ENCODE measurements at places on chromosomes 3 and 15.

- no peak for DNase-seq
These were observed 167.8 kb upstream of the DPH6 start for GRCh38 chr15:35713733-35714132.

DNA sequence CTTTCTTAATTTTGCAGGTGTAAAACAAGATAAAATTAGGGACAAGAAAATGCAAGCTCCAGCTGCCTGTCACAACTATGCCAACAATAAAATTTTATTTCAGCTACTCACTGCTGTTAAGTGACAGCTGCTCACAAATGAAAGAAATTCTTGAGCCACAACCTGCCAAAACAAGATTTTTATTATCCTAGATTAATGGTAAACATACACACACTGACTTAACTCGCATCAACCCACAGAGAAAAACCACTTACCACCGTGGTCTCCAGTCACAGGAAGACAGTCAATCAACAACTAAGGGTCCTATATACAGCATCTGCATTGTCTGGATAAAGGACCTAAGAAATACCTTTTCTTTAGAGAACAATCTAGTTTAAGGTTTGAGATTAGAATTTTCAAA, 31.3 kb downstream of the EFL1 start:
- DNase-seq: no peak

GRCh38 chr3:123610331-123610730, 25.5 kb upstream of the HACD2 start:
- DNase-seq: no peak

GRCh38 chr3:28799084-28799483, 450.5 kb upstream of the AZI2 start:
- DNase-seq: no peak

DNA sequence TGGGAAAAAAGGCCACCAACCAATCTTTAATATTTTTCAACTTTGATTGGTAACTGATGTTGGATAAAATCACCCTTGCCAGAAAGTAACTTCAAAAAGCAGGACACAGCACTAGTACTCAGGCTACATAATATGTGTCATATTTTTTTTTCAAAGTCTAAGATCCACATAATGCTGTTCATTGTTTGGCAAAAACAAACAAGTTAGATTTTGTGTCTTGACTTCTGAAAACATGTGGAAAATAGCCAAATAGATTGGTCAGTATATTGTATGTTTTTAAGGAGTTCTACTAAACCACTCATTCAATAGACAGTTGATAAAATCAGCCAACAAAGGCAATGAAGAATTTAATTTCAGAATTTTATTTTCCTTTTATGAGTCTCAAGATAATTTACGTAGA, 111.7 kb upstream of the CCDC54 start:
- no peak for DNase-seq

- peak; percentile 94 for DNase-seq
These were observed 501.7 kb downstream of the SHQ1 start for GRCh38 chr3:72346526-72346926.

DNA sequence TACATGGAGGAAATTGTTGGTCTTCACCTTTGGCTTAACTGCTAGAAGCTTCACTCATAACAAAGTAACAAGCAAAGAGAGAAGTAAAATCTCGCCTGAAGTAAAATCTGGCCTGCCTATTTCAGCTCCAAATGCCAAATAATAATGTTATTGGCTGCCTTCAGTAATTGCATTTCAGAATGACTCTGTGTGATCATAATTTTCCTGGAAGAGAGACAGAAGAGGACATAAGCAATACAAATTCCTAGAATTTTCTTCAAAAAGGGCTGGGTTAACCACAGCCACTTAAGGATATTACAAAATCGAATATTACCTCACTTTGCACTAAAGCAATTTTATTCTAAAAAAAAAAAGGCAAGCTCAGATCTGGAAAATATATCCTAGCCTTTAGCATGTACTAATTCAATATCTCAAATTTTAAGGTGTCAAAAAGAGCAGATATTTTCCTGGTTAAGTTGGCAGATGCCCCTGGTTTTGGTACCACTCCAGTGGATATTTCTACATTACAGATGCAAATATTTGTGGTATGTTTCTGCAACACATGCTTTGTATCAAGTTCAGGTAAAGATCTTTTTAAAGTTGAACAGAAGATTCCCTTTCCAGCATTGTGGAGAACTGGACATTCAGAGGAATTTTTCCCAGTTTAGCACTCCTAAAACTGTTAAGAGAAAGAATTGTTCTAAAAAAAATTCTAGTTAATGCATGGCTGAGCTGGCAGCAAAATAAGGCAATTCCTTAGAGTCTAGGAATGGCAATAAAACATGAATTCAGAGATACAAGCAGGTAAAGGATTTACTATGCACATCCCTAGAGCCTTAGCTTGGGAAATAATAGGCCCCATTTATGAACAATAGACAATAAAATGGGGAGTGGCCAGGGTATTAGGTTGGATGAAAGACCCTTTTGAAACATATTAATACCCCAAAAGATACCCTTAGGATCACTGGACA, 116.7 kb downstream of the STAC start:
- no peak for DNase-seq

- DNase-seq: peak; percentile 77
These were observed 237.8 kb upstream of the UBE2E1 start for GRCh38 chr3:23567917-23568316.

DNA sequence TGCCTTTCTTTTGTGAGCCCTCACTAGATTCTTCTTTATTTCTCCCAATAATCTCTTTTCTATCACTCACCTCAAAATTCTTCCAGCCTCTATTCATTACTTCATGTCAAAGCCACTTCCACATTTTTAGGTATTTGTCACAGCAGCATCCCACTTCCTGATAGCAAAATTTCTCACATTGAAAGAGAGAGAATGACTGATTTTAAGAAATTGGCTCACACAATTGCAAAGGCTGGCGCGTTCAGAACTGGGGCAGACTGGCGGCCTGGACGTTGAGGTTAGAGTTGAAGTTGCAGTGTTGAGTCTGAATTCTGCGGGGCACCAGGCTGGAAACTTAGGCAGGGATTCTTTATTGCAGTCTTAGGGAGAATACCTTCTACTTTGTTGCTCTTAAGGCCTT, 117.9 kb downstream of the LRRC28 start:
- DNase-seq: no peak
